WTC11 (cell line): ENCODE measurements at places on chromosomes 1 and 21.

DNA sequence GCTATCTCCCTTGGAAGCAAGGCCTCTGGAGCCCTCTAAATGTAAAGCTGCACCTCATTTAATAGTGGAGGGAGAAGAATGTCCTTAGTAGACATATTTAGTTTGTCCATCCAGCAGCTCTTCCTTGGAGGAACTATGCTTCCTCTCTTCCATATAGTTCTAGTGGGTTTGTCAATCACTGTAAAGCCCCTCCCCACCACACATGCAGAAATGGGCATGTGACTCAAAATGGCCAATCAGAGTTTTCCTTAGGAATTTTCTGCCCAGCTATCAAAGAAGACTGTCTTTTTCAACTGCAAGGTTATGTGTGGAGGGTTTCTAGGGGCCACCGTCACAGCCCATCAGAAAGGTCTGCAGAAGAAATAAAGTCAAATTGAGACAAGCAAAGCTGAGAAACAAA is 175.5 kb downstream of the MIS18A start:
- no peak for DNase-seq

GRCh38 chr1:26976621-26977510 is 16.6 kb upstream of the KDF1 start:
- DNase-seq = no peak

- no peak for DNase-seq
These were observed 848 bp downstream of the CTTNBP2NL start for GRCh38 chr1:112396653-112397471.

DNA sequence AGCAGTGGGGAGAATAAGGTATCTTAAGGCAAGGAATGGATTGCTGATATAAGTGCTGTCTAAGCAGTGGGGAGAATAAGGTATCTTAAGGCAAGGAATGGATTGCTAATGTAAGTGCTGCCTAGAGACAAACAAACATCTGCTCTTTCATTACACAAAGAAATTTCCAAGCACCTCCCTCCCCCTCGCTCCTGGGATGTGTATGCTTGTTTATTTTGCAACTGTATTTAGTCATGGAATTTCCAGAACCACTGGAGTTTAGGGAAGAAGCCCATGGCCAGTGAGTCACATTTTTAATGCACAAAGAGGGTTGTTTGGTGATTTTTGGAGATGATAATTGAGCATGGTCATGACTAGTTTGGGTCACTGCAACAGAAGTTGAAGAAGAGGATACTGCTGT is 21.5 kb downstream of the PDPN start:
- DNase-seq = no peak

DNA sequence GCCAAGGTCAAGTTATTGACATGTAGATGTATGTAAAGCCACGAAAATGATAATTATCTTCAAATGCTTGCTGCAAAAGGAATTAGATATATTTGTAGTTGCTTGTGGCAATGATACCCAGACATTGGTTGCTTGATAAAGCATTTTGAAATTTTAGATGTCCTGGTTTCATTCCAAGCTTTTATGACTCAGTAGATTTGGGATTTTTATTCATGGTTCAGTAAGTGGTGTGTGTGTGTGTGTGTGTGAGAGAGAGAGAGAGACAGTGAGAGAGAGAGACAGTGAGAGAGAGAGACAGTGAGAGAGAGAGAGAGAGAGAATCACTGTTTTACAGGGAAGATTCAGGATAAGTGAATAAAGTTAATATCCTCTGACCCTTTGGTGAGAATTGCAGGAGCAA is 498.2 kb upstream of the C1orf87 start:
- DNase-seq = no peak

DNA sequence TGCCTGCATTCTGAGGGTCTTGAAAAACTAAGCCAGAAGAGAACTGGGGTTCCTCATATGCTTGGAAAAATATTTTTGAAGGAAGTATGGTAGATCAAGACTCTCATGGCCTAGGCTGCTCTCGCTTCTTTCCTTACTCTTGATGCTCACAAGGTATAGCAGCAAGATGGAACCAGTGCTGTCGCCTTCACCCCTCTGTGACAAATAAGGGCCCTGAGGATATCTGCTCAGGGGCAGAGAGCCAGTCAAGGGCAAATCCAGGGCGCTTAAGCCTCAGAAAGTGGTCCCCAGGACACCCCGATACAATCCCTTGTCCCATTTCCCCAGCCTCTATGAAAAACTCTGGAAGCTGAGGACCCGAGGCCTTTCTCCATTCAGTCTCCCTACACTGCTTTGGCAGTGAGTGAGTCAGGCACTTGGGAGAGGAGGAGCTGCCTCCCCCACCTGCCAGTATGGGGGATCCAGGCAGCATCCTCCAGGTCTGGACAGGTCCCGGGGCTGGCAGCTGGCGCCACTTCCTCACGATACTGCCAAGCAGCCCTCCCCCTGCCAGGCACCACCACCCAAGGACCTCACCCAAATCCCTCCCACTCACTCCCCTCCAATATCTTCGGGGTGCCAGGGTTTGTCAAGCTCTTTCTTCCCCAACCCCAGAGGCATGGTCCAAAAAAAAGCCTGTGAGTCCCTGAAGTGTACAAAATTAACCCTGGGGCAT is 1.3 kb downstream of the IGSF9 start:
- DNase-seq = no peak

GRCh38 chr1:152109998-152110294 is 5.3 kb downstream of the TCHH start:
- DNase-seq = no peak

DNA sequence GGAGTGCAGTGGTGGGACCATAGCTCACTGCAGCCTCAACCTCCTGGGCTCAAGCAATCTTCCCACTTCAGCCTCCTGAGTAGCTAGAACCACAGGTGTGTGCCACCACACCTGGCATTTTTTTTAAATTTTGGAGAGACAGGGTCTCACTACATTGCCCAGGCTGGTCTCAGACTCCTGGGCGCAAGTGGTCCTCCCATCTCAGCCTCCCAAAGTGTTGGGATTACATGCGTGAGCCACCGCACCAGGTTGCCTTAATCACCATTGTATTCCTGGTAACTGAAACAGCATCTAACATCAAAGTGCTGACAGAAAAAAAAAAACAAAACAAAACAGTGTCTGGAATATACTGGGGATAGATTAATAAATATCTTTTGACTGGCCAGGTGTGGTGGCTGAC is 18.2 kb downstream of the RPL5 start:
- DNase-seq = no peak

DNA sequence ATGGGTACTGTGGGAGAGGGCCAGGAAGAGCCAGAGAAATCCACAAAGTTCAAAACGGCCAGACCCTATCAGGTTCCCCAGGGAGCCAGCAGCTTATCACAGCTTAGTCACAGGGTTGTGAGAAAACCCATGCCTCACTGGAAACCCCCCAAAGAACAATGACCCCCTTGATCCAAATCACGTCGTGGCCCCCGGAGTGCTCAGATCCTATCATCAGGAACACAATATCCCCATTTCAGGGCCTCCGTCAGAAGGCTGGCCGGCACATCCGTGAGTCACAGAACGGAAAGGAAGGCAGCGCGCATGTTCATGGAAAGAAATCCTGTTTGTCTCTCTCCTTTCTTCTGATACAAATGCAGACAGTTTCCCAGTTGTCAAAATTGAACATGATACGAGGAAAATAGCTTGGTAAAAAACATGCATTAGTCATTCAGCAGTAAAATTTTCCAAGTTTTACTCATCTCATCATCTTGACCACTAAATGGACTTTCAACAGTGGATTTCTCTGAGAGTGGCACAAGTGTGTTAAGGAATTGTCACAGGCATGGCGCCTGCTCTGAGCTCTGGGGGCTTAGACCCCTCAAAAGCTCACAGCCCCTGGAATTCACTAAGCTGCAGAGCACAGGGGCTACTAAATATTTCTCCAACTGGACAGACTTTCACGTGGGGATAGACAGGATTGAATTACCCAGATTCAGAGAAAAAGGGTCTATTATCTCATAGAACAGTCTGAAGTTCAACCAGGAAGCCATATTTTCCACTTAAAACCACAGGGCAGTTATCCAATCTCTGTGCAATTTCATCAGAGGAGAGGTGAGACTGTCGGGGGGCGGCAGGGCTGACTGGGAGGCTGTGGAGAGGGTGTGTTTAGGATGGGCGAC is 124.8 kb downstream of the RIPK4 start:
- no peak for DNase-seq

DNA sequence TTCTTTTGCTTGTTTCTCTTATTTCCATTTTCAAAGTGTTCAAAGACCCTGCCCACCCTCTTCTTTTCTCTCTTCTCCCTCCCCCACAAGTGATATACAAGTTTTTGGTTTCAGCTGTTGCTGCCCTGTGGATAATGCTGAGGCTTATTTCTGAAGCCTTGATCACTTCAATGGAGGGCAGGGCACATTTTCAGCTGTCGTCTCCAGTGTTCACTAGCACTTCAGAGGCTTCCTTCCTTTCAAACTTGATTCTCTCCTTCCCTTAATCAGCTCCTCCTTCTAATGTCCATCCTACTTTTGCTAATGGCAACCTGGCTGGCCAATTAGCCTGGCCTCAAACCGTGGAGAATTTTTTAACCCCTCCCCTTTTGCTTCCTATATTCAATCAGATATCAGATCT is 435.7 kb upstream of the RUNX1 start:
- no peak for DNase-seq

DNA sequence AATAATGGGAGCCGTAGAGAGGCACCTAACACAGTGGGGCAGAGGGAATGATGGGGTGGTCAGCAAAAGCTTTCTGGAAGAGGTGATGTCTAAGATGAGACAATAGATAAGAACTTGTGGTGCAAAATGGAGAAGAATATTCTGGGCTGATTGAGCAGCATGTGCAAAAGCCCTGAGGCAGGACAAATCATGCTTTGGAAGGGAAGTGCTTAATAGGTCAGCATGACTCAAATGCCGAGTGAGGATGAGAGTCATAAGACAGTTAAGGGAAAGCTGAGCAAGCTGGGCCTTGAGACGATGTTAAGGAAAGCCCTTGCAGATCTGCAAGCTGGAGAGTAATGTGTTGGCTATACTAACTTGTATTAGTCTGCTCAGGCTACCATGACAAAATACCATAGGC is 37.3 kb upstream of the ASB17 start:
- DNase-seq = no peak

DNA sequence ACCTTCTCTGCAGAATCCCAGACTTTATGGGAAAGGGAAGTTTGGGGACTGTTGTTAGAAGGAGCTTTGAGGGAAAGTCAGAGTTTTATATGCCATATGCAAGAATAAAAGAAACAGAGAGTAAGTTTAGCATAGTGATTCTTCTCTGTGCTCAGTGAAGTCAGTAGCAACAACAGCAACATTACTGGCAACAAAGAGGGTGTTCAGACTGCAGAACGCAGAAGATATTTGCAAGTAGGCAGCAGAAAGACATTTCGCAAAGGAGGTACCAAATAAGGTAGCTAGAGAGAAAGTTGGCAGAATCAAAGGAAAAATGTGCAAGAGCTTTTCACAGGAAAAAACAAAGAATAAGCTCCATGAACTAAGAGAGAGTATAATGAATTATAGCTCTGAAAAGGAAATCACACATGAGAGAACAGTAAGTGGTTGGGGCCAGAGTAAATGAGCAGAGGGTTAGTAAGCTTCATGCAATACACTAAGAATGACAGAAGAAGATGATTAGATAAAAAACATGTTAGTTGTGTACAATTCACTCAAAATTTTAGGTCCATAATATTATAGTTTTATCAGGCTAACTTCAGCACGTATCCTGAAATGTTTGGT is 98.1 kb downstream of the NEGR1 start:
- no peak for DNase-seq

DNA sequence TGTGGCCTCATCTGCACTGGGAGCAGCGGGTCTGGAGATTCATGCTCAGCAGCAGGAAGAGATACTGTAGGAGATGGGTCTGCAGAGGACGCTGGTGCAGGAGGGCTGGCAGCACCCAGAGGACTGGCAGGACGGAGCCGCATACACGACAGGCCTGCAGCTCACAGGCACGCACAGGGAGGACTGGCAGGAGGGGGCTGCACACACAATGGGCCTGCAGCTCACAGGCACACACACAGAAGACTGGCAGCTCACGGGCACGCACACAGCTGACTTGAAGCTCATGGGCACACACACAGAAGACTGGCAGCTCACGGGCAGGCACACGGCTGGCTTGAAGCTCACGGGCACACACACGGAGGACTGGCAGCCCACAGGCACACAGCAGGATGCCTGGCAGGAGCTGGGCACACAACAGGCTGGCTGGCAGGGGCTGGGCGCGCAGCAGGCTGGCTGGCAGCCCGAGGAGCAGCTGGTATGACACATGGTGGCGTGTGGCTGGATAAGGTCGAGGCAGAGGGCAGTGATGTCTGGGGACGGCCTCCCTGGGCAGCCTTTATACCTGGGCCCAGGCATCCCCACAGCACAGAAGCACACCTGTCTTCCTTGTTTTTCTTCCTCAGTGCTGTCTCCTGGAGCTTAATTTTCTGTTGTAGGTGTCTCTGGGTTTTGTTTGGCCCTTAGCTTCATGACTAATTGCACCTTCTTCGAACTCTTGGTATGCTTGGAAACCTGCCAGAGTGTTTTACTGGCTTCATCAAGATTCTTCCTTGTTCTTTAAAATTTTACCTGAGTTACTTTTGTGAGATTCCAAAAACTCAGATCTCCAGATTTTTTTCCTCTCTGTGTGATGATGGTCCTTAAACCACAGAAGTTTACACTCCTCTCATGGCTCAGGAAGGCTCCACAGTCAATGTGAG is at the start of gene KRTAP12-2:
Gene KRTAP12-2, minus strand, starts transcription at position 527 of the 920 bp plus-strand sequence. Its CDS starts 41 bp downstream, at position 486.
- no peak for DNase-seq

- DNase-seq = no peak
These were observed 10.0 kb upstream of the OTUD3 start for GRCh38 chr1:19872190-19872589.

GRCh38 chr1:155801149-155801548 is 55.9 kb downstream of the GON4L start:
- no peak for DNase-seq

- no peak for DNase-seq
These were observed 5.7 kb downstream of the GSTM5 start for GRCh38 chr1:109717729-109718128.

GRCh38 chr1:10117865-10118264 is 85.1 kb downstream of the UBE4B start:
- DNase-seq = no peak

GRCh38 chr21:36628106-36628505 is 70.8 kb upstream of the SIM2 start:
- no peak for DNase-seq

GRCh38 chr1:39412892-39413291 is 78.5 kb upstream of the BMP8A start:
- no peak for DNase-seq

- DNase-seq = no peak
These were observed 85.0 kb downstream of the PCP4 start for GRCh38 chr21:39952265-39952664.

GRCh38 chr1:8423269-8423691 is 105.4 kb downstream of the SLC45A1 start:
- peak; percentile 41 for DNase-seq
